Activated T-helper 9 cell treated with anti-CD3 and anti-CD28 coated beads, Interleukin-2, amount 50 U/mL, for 16 hours (primary cell): ENCODE measurements at places on chromosomes 16 and 17.

DNA sequence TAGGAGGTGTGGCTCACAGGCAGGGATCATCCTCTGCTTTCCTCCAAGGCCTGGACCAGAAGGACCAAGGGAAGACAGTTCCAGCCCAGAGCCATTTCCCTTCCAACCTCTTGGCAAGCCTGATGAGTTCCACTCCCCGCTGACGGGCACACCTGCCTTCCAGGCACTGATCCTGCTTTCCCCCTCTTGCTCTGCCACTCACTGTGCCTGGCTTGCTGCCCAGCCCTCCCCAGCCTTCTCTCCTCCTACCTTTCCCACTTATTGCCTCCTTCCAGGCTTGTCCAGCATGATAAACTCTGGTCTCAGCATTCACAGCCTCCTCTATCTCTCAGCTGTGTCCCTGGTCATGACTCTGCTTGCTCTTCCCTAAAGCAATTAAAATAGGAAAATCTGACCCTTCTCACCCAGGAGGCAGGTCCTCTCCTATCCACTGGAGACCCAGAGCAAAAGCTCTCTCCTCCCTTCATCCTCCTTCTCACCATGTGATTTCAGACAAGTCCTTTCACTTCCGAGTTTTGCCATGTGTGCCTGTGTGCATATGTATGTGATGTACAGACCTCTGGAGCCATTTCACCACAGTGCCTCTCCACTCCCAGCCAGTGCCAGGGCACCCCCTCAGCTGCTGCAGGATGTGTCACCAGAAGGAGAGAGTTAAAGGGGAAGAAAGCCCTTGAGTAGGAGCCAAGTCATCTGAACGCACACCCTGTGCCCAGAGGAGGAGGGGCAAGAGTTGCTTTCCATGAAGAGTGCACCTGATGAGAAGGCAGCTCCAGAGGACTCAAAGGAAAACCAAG lies 13.4 kb upstream of the TMEM170A start:
- no peak for DNase-seq

DNA sequence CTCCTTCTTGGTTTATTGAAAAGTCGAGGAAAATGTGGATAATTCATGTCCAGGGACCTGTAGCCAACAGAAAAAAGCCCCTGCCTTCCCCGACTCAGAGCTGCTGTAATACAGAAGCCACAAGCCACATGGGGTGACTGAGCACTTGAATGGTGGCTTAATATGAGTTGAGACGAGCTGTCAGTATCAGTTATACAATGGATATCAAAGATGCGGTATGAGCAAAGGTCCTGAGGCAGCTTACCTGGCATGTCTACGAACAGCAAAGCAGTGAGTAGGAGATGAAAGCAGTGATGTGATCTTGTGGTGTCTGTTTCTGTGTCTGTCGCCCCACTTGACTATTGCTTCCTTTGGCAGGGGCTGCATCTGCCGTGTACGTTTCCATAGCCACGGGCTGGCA lies 12.2 kb upstream of the RMI2 start:
- no peak for DNase-seq

DNA sequence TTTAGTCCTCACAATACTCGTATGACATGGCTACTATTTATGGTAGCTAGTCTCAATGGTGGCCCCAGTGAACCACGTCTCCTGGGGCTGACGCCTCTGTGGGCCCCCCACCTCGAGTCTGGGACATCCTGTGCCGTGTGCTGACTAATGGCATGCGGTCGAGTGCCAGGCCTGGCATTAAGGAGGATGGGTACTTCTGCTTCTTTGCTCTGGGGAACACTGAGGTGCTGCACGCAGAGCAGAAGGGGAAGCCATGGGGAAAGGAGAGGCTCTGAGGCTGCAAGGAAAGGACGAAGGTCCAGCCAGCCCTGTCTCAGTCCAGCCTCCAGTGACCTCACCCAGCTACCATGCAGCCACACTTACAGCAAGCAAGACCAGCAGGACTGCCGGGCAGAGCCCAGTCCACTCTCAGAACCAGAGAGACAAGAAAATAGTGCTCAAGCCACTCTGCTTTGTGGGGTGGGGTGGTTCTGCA lies 5.7 kb upstream of the MPRIP start:
- no peak for DNase-seq

DNA sequence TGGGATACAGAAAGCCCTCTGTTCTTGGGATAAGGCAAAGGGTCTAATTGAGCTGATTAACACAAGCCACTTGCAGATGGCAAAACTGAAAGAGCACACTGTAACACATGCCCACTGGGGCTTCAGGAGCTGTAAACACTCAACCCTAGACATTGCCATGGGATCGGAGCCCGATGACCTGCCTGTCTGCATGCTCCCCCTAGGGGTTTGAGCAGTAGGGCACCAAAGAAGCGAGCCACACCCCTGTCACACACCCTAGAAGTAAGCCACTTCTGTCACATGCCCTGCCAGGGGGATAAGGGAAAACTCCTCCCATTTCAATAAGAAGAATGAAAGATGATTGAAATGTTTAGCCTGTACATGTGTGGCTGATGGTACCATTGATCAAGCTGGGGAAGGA lies 81.3 kb upstream of the IRX6 start:
- no peak for DNase-seq

DNA sequence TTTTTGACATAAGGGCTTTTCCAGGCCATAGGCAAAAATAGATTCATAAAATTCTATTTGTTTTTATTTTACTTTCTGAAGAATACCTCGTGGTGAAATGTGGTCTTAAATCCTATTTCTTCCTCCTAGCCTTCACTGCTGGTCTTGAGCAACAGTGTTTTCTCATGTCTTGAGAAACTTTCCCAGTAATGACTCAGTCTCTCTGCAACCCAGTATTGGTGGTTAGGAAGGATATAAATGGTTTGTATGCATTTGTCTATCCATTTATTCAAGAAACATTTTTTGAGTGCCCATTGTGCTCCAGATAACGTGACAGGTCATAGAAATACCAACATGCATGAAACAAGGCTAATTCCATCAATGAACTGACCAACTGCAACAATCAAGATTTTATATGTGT lies 213.9 kb downstream of the TMEM114 start:
- DNase-seq: no peak
